AG08395 (cell line): ENCODE measurements at places on chromosomes 2 and 18.

DNA sequence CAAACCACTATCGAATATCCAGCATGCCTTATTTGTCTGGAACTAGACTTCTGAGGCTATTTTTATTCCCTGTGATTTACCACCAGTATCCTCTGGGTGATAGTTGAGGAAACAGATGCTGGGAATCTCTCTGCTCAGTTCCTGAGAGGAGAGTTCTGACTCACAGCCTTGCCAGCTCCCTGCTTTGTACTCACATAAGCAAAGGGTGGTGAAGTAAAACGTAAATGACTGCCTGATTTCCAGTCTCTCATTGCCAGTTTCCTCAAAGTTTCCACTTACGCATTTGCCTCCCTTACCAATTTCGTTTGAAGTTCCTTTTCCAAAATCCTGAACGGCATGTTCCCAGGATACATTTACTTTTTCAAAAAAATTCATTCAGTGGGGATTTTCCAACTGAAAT, 69.2 kb upstream of the HNRNPA3 start:
- DNase-seq, result peak; percentile 76

GRCh38 chr2:159545085-159545484, 71.3 kb downstream of the BAZ2B start:
- no peak for DNase-seq

GRCh38 chr18:38563396-38563980, 997.9 kb upstream of the CELF4 start:
- no peak for DNase-seq

- no peak for DNase-seq
Measured at GRCh38 chr2:113985554-113986397, 95.9 kb downstream of the ACTR3 start.

GRCh38 chr2:26570083-26570430, 71.1 kb downstream of the CIB4 start:
- DNase-seq, result no peak

DNA sequence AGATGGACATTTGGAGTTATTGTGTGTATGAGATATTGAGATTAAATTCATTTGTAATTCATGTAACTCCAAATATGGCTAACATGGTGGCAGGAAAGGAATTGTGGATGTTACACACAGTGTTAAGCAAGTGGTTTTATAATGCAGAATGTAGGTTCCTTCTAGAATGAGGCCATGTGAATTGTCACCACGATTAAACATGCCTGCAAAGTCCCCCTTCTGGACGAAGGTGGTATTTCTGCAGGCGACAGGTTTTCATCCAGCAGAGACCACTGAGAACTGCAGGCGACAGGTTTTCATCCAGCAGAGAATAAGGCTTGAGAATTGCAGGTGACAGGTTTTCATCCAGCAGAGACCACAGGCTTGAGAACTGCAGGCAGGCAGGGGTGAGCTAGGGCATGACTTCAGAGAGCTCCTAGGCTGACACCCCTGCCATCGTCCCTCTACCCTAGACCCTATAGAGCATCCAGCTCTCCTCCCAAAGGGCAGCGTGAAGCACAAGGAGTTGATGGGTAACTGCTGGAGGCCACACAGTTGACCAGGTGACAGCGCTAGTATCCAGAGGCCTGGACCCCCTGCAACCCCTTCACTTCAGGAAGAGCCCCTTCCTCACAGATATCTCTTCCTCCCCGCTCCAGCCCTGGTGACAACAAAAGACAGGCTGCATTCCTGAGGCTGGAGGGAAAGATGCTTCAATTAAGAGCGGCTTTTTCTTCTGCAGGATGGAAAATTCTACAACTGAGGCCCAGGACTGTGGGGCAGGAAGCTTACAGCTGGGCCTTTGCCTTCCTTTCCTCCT, 175.8 kb downstream of the LOXHD1 start:
- peak; percentile 60 for DNase-seq
